Stimulated activated CD4-positive, alpha-beta T cell treated with anti-CD3 and anti-CD28 coated beads, Interleukin-4, amount 100 ng/mL, for 24 hours (primary cell): ENCODE measurements at places on chromosomes 16 and 17.

GRCh38 chr17:4205917-4206316, 57.9 kb downstream of the ANKFY1 start:
- no peak for DNase-seq

GRCh38 chr17:70752966-70753467, 583.7 kb downstream of the KCNJ2 start:
- no peak for DNase-seq

GRCh38 chr17:2796164-2797125, at the start of gene RAP1GAP2:
Gene RAP1GAP2, plus strand, starts transcription at chr17:2796438. Its CDS starts 90 bp downstream, at chr17:2796528.
- DNase-seq: peak; percentile 63

DNA sequence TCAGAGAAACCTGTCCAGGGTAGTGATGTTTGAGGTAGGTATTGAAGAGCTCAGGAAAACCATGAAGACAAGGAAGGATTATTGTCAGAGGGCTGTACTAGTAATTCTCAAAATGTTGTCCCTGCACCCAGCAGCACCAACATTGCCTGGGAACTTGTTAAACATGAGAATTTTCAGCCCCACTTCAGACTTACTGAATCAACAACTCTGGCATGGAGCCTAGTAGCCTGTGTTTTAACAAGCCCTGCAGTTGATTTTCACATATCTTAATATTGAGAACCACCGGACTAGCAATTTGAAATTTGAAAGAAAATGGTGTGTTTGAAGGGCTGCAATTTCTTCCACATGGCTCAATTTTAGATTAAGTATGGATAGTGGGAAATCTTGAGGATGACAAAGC, 2.8 kb upstream of the KIF2B start:
- no peak for DNase-seq

- DNase-seq: no peak
Observed at GRCh38 chr17:46195939-46196716, 2.9 kb upstream of the KANSL1 start.

DNA sequence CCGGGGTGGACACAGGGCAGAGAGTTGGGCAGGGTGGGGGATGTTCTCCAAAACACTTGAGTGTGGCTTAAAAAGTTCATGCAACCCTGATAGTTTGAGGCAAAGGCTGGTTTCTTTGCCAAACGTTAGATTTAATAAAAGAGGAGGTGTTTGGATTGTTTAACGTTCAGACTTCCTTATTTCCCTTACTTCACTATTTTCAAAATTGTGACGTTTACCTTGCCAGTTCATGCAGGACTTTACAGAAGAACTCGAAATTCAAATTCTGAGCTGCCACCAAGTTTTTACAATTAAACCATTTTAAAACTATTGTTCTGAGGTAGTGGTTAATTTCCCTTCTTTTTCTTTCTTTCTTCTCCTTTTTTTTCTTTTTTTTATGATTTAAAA, 5.5 kb downstream of the SEC14L1 start:
- no peak for DNase-seq

GRCh38 chr17:79902146-79902791, 63.0 kb upstream of the CBX4 start:
- no peak for DNase-seq

DNA sequence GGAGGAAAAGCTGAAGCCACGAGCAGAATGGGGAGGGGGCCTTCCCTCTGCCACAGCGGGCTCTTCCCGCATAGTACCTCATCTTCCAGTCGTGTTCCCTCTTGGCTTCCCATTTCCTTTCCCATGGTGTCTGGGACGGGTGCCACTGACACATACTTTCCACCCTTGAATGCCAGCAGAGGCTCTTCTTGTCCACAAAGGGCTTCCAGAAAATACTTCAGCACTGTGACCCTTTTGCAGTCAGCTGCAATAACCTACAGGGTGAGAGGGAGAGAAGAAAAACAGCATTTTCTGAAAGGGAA, 30.7 kb downstream of the HIC1 start:
- DNase-seq: no peak

GRCh38 chr17:79629548-79630049, 18.7 kb upstream of the RBFOX3 start:
- DNase-seq: no peak

DNA sequence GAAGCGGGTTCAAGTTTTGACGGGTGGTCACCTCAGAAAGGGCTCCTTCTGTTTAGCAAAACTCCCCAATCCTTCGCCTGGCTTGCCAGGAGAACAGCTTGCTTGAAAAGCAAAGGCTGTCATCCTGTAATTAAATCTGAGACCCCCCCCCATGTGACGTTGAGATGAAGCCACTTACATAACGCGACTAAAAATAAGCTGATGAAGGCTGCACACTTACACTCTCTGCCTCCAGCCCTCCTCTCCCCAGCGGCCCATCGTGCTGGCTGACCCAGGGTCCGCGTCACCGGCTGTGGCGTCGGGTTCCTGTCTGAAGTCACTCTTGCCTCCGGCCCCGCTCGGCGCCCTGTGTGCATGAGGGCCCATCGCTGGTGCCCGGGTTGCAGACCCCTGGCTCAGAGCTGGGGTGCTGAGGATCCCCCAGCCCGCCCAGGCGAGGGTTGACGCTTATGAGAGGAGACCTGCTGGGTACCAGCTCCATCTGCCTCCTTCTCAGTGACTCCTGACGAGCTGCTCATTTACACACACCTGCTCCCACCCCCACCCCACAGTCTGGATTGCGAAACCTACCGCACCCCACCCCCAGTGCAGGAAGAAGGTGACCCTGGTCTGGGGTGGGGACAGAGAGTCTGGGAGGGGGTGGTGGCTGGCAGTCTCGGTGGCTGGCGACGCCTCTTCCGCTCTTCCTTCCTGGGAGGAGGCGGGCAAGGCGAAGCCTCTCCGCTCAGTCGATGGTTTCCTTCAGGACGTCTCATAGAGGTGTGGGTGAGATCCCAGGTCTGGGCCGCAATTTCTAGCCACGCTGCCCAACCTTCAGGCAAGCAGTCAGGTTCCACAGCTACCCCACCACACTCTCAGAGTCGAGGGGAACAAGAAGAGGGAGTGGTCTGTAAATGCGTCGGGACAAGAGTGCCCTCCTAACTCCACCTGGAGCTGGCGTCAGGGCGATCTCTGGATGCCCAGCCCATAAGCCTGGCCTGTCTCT, 3.1 kb upstream of the BAIAP2 start:
- DNase-seq: no peak

DNA sequence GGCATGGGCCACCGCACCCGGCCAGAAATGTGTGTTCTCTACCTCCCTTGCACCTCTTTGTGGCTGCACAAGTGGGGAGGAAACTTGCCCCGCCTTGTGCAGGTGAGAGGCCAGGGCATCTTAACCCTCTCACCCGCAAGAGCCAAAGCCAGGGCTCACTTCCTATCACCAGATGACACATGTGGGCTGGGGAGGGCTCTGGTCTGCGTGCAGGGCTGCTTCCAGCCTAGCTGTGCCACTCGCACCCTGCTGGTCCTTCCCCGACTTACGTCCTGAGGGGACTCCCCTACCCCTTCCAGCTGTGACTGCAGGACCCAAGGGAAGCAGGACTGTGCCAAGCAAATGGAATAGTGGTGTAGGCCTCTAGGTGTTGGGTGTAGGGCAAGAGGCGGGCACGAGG, 6.9 kb downstream of the MIEF2 start:
- DNase-seq: no peak

GRCh38 chr17:37647856-37648255, 4.6 kb upstream of the DDX52 start:
- DNase-seq: no peak

- no peak for DNase-seq
Observed at GRCh38 chr16:14187517-14188338, 116.6 kb downstream of the MRTFB start.
